ENCODE measurements at places on chromosomes 3 and 15. TPM values are rescaled to one million over a fixed set of nuclear protein-coding genes. Genes with fewer than 3 reads are reported as not detected.

Gene KY
- 0.08 TPM for total RNA-seq

Gene GOLGA6L7
- not detected for total RNA-seq

Gene AGBL1
- not detected for total RNA-seq

Gene FOXB1
- total RNA-seq: not detected

Gene NEK10
- total RNA-seq: 0.88 TPM

Gene TRIM42
- total RNA-seq: not detected

All from A549 treated with CORT108297 at 1 μM for 4 hours (cell line).